ENCODE measurements at places on chromosomes 5 and 9.

- DNase-seq, result no peak
Observed at GRCh38 chr5:54341971-54342370, 31.6 kb upstream of the ARL15 start.

DNA sequence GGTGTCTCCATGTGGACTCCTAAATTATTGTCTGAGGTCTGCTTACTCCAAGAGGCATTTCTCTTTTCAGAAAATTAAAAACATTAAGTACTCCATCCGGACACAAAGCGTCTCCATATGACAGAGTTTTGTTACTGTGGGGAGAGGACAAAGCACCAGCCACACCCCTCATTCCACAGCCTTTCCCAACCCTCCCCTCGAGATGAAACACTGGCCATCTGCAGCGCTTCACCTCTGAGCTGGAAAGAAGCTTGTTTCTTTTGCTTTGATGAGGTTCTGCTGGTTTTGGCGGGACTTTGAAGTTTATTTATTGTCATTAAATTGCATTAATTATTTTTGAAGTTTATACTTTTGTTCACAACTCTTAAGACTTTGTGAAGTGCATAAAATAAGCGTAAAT lies 27.6 kb upstream of the NKD2 start:
- peak; percentile 42 for DNase-seq

DNA sequence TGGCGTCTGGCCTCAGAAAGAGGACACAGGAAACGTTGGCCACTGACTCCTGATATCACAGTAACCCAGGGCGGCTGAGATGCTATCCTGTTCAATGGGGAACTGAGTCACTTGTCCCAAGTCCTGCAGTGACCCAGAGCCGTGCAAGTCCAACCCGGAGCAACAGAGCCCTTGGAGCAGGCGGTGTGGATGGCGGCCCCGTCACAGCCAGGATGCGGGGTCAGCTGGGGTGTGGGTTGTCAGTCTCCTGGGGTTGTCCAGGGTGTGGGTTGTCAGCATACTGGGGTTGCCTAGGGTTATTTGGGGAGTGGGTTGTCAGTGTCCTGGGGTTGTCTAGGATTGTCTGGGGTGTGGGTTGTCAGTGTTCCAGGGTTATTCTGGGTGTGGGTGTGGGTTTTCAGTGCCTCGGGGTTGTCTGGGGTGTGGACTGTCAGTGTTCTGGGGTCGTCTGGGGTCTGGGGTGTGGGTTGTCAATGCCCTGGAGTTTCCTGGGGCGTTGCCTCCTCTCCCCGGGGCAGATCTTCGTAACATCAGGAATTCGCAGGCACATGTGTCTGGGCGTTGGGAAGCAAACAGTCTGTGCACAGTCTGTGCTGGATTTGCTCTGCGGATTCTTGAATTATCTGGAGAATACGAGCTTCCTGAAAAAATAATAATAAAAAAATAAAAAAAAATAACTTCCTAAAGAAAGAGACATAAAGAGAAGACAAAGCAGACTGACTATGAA lies 257.5 kb downstream of the PARP8 start:
- no peak for DNase-seq

GRCh38 chr9:73216100-73216499 lies 64.4 kb downstream of the ANXA1 start:
- no peak for DNase-seq

- peak; percentile 27 for DNase-seq
Observed at GRCh38 chr5:175321927-175322532, 122.0 kb downstream of the DRD1 start.

DNA sequence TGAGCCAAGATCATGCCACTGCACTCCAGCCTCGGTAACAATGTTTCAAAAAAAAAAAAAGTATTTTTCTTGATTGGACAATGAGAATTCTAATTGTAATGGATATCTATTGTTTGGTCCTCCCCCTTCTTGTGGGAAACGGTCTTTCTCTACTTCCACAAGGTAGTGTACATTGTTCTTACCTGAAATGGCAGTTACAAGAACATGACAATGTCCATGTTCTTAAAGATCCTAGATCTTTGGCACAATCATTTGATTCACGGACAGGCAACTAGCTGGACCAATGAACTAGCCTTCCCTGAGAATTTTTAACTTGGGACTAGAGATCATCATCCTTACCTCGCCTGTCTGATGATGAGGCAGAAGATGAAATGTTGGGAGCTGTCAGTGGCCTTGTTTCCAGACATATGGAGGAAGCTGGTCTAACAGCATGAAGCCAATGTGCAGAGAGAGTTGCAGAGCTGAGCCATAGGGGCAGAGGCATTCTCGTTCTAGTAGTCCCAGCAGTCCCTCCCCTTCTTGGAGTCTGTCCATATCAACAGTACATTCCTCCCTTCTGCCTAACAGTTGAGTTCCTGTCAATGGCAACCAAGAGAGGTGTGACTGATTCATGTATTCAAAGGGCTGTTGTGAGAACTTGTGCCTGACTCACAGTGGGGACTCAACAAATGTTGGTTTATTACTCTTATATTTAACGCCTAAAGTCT lies 2.1 kb upstream of the MARCHF6 start:
- DNase-seq, result peak; percentile 64

- DNase-seq, result no peak
Observed at GRCh38 chr5:4627131-4627530, 513.0 kb upstream of the ADAMTS16 start.

GRCh38 chr9:19180991-19181390 lies 49.5 kb upstream of the DENND4C start:
- no peak for DNase-seq

DNA sequence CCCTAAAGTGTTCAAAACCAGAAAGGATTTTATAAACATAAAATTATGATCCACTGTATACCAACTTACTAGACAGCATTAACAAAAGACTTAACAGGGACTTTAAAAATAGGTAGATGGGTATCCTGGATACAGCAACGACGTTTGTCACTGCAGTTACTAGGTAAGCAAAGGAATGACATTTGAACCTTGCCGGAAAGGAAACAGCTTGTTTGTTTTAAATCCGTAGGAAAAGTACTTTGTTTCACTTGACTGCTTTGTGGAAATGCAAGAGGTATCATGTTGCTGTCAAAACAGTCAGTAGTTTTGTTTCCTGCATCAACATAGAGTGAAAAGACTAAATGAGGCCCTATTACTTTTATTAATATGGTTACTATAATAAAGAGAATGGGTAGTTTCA lies 122.9 kb downstream of the CDC42SE2 start:
- no peak for DNase-seq

All from fibroblast of the aortic adventitia (primary cell).